ENCODE measurements at places on chromosomes 1 and 21.

- DNase-seq: no peak
These were observed 2.6 kb downstream of the IKBKE start for GRCh38 chr1:206472886-206473285.

DNA sequence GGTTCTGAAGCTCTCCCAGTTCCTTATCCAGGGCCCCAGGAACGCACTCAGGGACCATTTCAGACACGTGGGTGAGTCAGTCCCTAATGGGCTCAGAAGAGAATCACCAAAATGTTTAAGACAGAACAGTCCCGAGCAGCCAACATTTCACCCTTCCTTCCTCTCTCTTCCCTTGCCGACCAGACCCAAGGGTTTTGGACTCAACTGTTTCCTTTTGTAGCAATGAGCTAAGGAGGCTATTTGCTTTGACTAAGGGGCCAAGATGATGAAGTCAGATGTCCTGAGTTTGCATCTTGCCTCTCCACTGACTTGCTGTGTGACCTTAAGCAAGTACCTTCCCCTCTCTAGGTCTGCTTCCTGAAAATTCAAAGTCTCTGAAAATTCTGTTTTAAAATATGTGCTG is 472.3 kb upstream of the VAMP3 start:
- DNase-seq: no peak

DNA sequence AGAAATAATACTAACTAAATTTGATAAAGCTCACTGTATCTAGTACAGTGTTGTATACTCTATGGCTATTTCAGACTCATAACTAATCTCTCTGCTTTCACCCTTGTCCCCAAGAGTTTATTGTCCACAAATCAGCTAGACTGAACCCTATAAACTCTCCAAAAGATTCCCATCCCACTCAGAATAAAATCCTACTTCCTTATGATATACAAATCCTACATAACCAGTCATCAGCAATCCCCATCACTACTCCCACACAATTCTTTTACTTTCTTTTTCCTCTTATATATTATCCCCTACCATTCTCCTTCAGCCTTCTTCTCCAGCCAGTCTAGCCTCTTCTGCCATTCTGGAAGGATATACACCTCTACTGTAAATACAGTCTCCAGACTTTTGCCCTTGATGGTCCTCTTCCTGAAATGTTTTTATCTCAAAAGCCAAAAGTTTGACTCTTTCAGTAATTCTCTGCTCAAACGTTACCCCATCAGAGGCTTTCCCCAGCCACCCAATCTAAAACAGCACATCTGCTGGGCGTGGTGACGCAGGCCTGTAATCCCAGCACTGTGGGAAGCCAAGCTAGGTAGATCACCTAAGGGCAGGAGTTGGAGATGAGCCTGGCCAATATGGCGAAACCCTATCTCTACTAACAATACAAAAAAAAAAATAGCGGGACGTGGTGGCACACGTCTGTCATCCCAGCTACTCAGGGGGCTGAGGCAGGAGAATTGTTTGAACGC is 41.6 kb downstream of the ABL2 start:
- no peak for DNase-seq

DNA sequence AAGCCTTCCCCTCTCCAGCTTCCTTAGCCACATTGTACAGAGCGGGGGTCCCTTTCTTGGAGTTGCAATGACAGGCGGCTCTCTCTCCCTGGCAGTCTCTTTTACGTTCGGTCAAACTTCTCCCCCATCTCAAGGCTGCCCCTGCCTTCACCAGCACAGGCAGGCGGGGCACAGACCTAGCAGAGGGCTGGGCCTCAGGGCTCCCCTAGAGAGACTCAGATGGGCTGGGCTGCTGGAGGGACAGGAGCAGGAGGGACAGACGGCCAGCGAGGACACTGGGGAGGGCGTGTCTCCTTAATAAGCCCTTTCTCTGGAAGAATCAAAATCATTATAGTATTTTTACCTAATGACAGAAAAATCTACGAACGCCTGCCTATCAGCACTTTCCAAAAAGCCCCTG is 79.6 kb downstream of the CASZ1 start:
- DNase-seq: no peak

DNA sequence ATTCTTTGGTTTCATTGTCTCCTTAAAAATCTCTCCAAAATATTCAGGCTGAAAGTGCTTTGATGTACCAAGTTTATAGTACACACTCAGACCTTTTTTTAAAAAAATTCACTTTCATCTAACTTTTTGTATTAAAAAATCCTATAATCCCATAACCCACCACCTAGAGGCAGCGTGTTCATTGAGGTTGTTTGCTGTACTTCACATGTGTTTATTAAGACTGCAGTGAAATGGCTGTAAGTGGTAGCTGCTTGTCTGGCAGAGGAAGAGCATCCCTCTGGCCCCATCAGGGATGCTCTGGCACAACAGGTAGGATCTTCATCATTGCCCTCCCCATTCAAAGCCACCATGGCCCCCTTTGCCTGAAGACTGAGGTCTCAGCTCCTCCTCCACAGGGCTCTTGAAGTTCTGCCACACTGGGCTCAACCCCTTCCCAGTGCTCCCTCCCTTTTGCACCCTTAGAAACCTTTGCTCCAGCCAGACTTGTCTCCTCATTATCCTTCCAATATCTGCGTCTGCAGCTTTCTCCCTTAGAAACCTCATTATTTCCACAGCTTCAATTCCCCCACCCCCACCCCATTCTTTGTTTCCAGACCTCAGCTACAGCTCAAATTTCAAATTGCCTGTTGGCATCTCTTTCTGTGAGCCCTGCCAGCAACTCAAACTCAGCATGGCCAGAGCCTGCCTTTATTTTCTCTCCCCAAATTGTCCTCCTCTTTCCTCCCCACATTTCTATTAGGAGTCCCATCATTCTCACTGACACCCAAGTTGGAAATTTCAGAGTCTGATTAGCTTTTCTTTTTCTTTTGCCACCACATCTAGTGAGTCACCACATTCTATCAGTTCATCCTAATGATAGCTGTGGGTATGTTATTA is 369.6 kb upstream of the USP24 start:
- DNase-seq: no peak

DNA sequence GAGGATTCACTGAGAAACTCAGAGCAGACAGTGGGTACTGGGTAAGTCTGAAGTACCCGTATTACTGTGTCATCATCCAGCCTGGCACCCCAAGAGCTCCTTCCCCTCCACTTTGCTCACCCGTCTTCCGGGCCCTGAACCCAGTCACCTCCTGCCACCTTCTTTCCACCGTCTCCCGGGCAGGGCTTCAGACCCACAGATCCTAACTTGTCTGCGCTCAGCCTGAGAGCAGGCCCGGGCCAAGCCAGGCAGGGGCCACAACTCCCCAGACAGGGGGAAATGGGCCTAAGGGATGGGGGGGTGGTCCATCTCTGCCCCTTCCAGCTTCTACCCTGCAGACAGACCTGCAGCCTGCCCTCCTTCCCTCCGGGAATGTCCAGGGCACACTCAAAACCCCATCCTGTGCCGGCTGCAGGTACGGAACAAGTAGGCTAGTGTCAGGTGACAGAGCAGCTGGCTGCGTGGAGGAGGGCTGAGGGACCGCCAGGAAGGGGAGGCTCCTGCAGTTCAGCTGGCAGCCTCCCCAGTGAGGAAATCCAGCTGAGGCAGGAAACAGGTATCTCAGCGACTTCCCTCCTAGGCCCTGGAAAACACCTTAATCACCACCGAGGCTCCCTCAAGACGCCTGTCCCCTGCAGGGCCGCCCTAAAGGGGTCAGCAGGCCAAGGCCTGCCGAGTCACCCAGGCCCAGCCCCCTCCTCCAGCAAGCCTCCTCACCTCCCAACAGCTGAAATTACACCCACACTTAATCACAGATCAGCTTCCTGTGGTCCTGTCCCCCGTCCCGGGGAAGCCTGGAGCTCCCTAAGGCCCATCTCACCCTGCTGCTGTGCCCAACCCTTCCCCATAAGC is 3.5 kb downstream of the HSPG2 start:
- no peak for DNase-seq

DNA sequence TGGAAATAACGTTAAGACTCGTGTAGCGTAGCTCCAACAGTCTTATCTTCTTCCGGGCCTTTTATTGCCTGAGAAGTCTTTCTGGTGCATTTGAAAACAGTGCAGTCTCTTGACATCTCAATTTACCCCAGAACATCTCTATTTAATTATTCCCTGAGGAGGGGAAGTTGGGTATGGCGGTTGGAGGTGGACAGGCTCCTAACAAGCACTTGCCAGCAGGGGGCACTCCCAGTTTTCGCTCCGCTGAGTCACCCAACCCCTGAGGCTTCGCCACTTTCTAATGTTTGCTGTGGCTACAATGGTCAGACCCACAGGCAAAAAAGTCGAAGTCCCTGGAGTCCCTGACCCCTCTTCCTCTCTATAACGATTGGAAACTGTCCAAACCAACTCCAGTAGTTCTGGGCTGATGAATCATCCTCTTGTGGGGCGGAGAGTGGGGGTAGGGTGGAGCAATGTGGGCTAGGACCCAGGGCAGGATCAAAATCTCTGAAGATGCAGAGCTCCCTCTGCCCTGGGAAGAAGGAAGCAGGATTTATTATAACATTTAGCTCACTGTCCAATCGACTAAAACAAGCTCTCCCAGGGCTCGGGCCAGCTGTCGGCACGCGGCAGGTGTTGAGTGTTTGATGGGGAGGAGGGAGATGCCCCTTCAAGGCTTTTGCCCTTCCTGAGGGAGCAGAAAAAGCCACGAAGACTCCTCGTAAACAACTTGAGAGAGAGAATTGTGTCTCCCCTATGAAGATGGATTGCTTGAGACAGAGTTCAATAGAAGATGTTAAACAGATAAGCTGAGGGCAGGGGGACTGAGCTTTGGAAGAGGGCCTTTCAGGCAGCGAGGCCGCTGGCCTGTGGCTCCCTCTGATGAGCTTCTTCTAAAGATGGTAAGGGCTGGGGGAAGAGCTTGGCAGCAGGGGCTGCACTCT is 85.7 kb downstream of the BRINP2 start:
- no peak for DNase-seq

DNA sequence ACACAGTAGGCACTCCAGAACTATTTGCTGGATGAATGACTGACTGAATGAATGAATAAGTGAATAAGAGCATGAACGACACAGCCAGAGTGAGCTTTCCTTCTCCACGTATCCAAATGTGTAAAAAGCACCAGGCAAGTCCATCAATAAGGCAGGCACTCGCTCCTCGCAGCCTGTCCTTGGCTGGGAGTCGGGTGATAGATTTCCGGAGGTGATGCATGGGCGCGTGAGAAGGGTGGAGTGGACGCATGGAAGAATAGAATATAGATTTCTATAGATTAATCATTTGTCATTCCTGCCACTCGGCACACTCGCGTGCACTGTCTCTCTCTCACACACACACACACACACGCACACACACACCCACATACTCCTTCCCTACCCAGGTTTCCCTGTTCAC is 164.3 kb upstream of the ZC3H12A start:
- DNase-seq: no peak

DNA sequence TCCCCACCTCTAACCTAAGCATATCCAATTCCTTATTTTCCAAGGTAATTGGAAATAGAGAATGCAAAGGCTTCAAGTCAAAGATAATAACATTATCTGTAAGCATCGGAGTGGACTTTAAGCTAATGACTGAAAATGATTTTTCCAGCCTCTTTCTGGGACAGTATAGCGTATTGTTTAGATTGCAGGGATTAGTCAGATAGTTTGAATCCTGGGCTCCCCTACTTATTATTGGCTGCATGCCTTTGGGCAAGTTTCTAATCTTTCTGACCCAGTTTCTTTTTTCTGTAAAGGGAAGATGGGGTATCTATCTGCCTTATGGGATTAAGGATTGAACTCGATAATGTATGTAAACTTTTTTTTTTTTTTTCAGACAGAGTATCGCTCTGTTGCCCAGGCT is 1.5 kb upstream of the CDC20 start:
- DNase-seq: no peak

- no peak for DNase-seq
These were observed 80.3 kb upstream of the TLR5 start for GRCh38 chr1:223223091-223223995.

- no peak for DNase-seq
These were observed 946.7 kb upstream of the B3GALT2 start for GRCh38 chr1:194133152-194133551.
